ENCODE measurements at places on chromosomes 2 and 18.
A peak's percentile ranks its signal among the peaks of the same experiment; 100 is the strongest.

- DNase-seq: no peak
These were observed 18.7 kb upstream of the IMPA2 start for GRCh38 chr18:11962597-11962996.

GRCh38 chr2:95352310-95353054 lies 50.0 kb upstream of the FAHD2A start:
- no peak for DNase-seq

GRCh38 chr2:162838136-162838497 lies 450 bp downstream of the KCNH7 start:
- no peak for DNase-seq

DNA sequence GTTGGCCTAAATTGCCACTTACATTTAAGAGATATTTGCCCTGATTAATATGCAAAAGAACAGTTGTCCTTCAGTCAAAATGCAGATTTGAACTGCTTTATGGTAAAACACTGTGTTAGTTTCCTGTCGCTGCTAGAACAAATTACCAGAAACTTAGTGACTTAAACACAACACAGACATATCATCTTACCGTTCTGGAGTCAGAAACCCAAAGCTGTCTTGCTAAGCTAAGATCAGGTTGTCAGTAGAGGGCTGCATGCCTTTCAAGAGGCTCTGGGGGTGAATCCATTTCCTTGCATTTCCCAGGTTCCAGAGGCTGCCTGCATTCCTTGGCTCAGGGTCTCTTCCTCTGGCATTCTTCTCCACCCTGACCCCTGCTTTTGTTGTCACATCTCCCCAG lies 149.5 kb downstream of the FAM161A start:
- DNase-seq: no peak

- no peak for DNase-seq
These were observed 36.7 kb downstream of the ASAP2 start for GRCh38 chr2:9243357-9243756.

GRCh38 chr2:57278451-57278850 lies 768.2 kb upstream of the VRK2 start:
- DNase-seq: no peak

DNA sequence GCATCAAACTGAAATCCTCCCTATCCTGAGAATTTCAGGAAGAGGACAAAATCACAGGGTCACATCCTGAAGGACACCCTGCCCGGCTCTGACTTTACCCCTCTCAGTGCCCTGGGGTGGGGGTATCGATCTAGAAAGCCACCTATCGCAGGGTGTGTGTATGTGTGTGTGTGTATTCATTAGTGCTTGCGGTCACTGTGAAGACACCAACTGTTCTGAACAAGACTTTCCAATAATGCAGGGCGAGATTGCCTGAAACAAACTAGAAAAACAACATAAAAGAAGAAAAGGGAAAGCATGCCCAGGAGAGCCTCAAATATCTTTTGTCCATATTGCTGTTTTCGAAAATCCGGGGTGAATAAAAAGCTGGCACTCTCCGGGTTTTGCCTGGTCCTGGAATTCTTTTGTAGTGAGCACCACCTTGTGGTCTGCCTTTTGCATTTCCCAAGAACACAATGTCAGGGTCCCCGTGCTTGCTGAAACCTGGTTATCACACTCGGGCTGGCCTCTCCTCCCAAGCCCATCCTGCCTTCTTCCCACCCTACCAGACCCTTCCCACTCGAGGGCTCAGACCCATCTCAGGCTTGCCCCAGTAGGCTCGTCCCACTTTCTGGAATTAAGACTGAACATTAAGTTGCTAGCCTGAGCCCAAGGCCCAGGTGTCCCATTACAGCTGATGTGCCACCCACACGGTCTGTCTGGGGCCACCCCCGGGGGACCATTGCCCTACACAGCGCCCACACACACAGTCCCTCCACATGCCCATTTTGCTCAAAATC lies 25.0 kb upstream of the COPS8 start:
- peak; percentile 85 for DNase-seq

DNA sequence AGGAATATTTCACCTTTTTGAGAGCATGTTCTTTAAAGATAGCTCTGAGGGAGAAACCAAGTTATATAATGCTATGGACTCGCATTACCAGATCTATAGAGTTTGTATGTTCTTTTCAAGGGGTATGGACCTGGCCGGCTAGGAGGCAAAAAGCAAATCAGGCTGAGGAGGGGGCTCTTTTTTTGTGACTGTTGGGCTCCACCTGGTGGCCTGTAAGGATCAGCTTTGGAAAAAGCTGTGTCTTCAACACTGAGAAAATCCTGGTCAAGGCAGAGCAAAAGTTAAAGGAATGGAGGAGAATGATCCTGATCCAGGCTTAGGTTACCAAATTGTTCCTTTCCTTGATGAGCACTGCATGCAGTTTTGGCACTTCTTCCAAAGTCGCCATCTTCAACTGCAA lies 180.5 kb downstream of the DIS3L2 start:
- DNase-seq: peak; percentile 18

- DNase-seq: no peak
These were observed 21.0 kb upstream of the RBBP8 start for GRCh38 chr18:22912149-22912548.

- no peak for DNase-seq
These were observed 253.0 kb upstream of the CNTNAP5 start for GRCh38 chr2:123771928-123772632.

DNA sequence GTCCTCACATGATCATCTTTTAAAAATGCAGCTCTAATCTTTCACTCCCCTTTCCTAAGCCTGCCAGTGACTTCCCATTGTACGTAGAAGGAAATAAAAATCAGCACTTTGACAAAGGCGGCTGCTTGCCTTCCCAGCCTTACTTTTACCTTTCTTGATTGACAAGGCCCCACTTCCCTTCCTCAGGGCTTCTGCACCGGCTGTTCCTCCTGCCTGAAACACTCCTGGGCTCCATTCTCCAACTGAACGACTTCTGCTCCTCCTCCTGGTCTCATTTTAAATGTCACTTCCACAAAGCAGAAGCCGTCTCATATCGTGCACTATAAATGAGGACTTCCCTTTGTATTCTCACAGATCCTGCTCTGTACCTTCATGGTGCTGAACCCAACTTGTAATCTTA lies 56.1 kb downstream of the OSBPL6 start:
- DNase-seq: no peak

DNA sequence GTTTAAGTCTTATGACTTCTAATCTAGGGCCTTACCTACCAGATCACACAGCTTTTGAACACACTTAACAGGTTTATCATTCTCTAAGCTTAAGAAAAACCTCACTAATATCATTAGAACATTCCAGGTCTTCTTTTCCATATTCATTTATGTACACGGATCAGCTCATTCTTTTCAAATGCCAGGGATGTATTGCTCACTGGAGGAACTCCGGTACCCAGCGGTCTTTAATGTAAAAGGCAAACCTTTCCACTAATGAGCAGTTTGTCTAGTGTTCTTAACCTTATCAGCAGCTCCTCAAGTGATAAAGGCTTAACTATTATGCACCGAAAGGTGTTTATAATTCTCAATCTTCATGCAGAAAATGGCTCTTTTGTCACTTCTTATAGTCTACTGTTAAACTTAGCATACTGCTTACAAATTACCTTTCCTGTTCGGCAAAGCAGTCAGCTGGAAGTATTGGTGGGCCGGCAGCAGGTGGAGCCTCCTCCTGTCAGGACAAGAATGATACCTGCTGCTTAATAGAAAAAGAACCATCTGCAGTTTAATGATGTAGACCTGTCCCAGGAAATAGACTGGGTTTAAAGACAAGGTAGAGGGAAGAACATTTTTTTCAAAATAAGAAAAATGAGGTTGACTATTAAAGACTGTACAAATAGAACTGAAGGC lies 142.7 kb downstream of the FIGN start:
- DNase-seq: no peak

DNA sequence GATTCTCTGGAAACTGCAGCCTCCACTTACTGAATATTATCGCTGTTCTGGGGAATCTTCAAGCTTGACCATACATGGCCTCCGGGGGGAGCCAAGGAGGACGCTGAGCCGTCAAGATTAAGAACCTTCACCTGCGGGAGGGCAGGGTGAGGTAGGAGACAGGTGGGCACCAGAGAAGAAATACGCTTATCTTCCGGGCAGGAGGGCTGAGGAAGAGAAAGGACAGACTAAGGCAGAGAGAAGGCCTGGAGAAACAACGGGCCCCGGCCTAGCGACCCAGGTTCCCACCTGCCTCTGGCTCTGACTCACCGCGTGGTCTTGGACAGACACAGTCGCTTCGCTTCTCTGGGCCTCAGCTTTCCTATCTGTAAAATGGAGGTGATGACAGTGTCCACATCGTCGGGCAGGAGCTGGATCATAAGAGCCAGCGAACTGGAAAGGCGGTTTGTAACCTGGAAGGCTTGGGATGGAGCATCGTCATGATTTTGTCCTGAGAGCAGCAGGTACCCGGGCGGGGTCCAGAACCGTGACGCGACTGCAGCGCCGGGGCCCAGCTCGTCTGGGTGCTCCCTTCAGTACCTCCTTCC lies 659 bp downstream of the ZNF142 start:
- DNase-seq: peak; percentile 72

DNA sequence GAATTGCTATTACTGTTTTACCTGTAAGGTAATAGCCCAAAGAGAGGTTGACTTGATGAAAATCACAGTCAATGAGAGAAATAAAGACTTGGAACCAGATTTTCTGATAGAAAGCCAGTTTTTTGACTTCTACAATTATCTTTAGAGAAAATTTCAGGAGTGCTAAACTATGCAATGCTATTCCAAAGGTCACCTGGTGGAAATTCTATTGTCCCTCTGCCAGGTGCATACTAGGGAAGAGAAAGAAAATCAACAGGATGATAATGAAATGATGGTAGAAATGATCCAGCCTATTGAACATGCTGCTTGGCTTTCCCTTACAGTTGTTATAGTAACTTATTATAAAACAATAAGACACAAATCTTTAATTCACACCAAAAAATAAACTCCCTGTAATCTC lies 85.0 kb downstream of the FASTKD2 start:
- no peak for DNase-seq

- DNase-seq: no peak
These were observed 543.7 kb upstream of the CNTNAP5 start for GRCh38 chr2:123481406-123481805.

GRCh38 chr2:178394859-178395258 lies 56.1 kb downstream of the PRKRA start:
- no peak for DNase-seq

GRCh38 chr2:221999717-222000116 lies 299.1 kb downstream of the PAX3 start:
- DNase-seq: no peak

GRCh38 chr2:191650896-191651773 lies 26.8 kb upstream of the NABP1 start:
- no peak for DNase-seq

- no peak for DNase-seq
These were observed 135.5 kb upstream of the CXCR4 start for GRCh38 chr2:136253288-136254004.

- no peak for DNase-seq
These were observed 56.4 kb upstream of the STPG4 start for GRCh38 chr2:47211497-47212011.

GRCh38 chr2:16774091-16774490 lies 108.5 kb upstream of the CYRIA start:
- DNase-seq: no peak

GRCh38 chr2:65353046-65353445 lies 79.4 kb downstream of the SPRED2 start:
- DNase-seq: no peak

DNA sequence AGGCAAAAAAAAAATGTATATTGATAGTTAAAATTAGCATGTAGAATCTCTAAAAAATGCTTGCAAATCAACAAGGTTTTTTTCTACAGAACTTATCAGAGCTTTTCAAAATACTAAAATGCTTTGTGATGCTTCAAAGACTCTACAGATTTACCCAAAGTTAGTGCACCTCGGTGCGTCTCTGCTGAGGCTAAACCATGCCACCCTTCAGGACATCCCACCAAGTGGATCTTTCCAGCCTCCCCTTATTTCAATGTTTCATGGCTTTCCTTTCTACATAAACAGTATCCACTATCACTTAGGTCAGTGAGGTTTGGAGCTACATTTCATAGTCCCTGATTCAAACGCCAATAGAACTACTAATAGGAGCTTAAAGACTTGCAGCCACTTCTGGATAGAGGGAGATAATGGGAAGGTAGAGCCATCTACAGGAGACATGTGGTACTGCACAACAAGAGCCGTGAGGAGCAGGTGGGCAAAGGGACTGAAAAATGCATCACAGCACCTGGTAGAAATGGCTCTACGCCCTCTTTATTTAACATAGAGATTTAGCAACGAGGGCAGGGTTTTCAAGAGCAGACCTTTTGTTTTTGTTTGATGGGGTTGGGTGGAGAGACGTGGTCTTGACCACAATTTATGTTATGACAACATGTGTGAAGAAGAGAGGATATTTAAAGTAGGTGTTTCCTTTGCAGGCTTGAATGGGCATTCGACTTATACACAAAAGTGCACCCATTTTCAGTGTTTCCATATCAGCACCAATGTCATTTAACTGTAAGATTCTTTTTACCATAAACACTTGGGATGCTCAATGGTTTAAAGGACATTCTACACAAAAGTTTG lies 56.1 kb upstream of the SLC35G4 start:
- peak; percentile 79 for DNase-seq

DNA sequence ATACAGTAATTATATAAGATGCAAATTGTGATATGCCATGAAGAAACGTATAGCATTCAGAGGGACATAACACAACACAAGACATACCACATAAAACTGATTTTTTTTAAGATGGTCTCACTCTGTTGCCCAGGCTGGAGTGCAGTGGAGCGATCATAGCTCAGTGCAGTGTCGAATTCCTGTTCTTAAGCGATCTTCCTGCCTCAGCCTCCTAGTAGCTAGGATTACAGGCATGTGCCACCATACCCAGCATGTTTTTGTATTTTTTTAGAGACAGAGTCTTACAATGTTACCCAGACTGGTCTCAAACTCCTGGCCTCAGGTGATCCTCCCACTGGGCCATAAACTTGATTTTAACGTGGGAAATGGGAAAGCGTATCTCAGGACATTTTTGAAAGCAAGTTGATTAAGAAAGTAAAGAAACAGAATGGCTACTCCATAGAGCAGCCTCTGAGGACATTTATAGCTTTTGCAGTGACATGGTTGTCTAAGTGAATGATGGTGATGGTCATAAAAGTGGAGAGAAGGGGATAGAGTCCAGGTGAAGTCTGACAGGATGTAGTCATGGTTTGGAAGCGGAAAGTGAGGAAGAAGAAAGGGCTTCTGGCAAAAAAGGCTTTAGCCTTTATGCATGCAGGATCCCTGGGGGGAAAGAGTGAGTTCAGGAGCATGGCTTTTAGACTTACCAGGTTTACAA lies 2.4 kb downstream of the TSGA10 start:
- no peak for DNase-seq

- no peak for DNase-seq
These were observed 28.4 kb downstream of the FAM228A start for GRCh38 chr2:24203029-24203786.

GRCh38 chr18:64979791-64980190 lies 771.0 kb upstream of the CDH7 start:
- no peak for DNase-seq

- DNase-seq: no peak
These were observed 13.7 kb upstream of the INO80C start for GRCh38 chr18:35511428-35511827.

- DNase-seq: no peak
These were observed 97.7 kb downstream of the DGKD start for GRCh38 chr2:233451950-233452349.

- no peak for DNase-seq
These were observed 251.3 kb downstream of the PARD3B start for GRCh38 chr2:204796581-204796980.

- no peak for DNase-seq
These were observed 36.9 kb downstream of the ATP9B start for GRCh38 chr18:79106084-79106483.
